NCI-H524 treated with DMSO at 0.1 percent for 48 hours (cell line): ENCODE measurements at places on chromosomes 1 and 21.

GRCh38 chr1:56074007-56074651, 505.2 kb downstream of the PLPP3 start:
- DNase-seq, result no peak

DNA sequence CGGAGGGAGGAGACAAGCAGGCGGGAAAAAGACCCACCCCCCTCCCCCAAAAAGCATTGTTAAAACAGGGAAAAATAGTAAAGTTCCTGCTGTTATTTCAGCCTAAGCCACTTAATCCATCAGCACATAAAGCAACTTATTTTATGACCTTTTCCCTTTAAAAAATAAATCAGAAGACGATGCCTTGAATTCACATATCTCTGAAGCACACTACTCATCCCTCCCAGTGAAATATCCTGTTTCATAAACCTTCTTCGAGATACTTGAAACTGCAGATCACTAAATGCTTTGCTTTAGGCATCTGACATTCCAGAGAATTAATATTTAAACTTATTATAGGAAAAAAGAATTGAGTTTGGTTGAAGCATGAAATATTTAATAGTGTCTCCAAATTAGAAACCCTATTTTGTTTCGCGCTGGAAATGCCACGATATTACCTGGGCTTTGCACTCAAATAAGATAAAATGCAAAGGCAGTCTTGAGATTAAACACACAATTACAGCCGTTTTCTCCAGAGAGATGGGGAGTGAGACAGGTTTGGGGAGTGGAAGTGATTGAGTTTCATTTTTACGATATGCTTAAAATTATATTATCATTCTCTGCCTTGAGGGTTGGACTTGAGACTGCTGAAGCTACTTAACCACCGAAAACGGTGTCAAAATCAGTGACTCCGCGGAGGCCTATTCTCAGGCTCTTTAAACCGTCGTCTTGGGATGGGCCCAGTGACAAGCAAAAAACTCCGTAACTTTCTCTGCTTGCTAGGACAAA, 9.3 kb downstream of the GLIS1 start:
- DNase-seq, result no peak

GRCh38 chr21:42666023-42666747, 12.8 kb downstream of the PDE9A start:
- DNase-seq, result peak; percentile 23

DNA sequence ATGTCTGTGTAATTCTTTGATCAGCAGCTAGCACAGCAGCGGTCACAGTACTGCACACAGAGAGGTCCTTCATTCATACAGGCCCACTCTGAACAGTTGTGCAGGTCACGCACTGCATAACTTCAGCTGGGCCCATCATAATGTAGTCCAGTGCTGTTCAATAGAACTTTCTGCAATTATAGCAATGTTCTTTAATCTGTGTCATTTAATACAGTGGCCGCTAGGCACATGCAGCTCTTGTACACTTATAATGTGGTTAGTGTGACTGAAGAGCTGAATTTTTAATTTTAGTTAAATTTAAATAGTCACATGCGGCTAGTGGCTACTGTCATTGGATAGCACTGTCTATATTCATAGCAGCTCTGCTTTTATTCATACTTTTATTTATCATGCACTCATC, 48.7 kb upstream of the NFASC start:
- no peak for DNase-seq

DNA sequence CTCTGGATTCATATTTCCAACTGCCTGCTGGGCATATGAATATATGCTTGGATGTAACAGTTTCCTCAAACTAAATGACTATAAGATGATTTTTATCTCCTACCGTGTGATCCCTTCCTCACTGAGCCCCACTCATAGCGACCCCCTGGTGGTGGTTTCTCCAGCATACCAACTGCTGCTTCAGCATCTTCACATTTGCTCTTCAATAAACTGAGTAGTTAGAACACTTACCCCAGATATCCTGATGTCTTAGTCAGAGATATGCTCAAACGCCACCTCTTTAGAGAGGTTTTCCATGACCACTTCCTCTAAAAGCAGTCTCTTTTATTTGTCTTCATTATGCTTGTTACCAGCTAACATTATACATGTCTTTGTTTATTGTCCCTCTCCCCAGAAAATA, 10.2 kb upstream of the HNRNPR start:
- no peak for DNase-seq

- DNase-seq, result no peak
These were observed 54.7 kb upstream of the BEND5 start for GRCh38 chr1:48831120-48831978.

DNA sequence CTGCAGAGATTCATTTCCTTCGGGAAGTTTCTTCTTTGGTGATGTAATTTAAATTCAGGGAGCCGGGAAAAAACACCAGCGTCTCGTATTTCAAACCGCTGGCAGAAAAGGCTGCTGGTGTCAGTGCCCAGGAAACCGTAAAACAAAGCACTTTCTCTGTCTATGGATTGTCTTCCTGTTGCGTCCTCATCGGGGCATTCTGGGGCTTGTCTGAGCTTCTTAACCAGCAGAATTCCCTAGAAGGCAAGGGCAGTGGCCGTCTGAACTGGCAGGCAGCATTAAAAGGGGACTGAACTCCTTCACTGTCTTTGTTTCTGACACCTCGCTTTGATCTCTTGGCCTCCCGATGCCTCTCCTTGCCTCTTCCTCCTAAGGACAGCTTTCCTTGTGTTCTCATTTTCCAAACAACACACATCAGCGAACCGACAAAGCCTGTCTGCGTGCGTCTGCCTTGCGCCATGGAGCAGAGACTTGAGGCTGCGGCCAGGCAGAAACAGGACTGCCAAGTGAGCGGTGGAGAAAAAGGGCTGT, 391.6 kb upstream of the VAMP3 start:
- DNase-seq, result no peak

- no peak for DNase-seq
These were observed 64.3 kb downstream of the OPTC start for GRCh38 chr1:203558064-203558760.

DNA sequence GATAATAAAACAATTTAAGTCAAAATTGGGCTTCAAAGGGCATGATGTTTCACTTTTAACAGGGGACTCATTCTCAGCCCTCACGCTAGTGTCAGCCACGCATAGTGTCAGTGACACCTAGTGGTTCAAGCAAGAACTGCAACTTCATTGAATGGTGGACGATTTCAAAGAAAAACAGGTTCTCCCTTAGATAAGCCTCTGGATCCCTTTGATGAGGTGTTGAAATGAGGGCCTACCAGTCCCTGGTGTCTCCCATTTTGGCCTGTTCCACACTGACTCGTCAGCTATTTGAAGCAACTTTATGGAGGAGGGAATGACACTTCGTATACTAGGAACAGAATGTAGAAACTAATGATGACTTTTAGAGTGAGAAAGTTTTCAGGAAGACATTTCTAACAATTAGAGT, 56.2 kb downstream of the FCRL5 start:
- no peak for DNase-seq
